Sciatic nerve (tissue), 2 donors: ENCODE measurements at places on chromosomes 6 and 20. TPM values are rescaled to one million over a fixed set of nuclear protein-coding genes. Genes with fewer than 3 reads are reported as not detected.
A peak's percentile ranks its signal among the peaks of the same experiment; 100 is the strongest.

- no peak for DNase-seq
Observed at GRCh38 chr6:81613606-81614005, 138.9 kb downstream of the TENT5A start.

GRCh38 chr20:48612335-48612734 is 215.5 kb downstream of the PREX1 start:
- no peak for DNase-seq

DNA sequence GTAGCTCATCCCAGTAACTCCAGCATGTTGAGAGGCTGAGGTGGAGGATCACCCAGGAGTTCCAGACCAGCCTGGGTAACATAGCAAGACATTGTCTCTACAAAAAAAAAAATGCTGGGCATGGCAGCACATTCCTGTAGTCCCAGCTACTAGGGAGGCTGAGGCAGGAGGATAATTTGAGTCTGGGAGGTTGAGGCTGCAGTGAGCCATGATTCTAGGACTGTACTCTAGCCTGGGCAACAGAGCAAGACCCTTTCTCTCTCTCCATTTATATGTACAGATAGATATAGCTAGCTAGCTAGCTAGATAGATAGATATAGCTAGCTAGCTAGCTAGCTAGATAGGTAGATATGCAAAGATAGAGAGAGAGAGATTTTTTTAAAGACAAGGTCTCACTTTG is 20.4 kb downstream of the ILRUN start:
- DNase-seq, result no peak

The MOXD1 gene
- 14.2 TPM for total RNA-seq

The COL10A1 gene
- total RNA-seq, result 0.09 TPM

The TTLL9 gene
- 7.1 TPM for total RNA-seq

- DNase-seq, result no peak
Observed at GRCh38 chr6:168413856-168414255, 27.1 kb upstream of the SMOC2 start.

DNA sequence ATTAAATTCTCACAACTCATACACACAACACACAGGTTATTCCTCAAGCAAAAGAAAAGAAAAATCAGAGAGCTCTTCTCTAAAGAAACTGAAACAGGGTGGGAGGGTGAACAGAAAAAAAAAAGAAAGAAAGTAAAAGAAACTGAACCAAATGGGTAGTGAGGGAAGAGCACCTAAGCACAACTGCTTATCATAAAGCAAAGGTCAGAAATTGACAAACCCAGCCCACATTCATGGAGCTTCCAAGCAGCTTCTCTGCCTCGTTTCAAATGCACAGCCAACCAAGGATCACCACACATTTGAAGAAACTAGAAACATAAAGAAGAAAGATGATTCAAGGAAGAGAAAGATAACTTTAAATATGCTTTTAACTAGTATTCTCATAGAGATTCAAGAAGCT is 90.5 kb downstream of the RNGTT start:
- no peak for DNase-seq

DNA sequence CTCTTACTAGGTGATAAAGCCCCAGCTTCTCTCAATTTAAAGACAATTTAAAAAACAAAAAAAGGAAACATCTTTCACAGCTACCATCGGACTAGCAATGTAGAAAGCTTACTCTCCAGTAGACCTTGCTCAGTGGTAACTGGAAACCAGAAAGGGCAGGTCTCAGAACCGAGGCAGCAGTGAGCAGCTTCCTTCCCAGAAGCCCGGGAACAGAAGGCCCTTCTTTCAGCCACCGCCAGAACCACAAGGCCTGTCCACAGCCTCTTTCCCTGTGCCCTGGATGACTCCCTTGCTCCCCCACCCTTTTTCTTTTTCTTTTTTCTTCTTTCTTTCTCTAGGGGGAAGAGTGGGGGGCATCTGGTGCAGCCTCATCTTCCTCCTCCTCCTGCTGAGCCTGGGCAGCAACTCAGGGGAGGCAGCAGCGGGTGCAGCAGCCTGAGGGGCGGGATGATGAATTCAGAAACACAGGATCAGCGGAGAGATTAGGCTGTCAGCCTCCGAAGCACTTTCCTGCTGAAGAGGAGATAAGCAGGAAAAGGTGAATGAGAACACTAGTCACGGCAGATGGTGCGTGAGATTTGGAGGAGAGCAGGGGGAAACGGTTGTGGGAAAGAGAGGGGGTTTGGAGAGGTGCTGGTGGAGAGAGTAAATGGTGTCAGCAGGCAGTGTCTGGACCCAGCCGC is 158.5 kb downstream of the ID4 start:
- no peak for DNase-seq

The HLA-DMB gene
- 46.9 TPM for total RNA-seq

DNA sequence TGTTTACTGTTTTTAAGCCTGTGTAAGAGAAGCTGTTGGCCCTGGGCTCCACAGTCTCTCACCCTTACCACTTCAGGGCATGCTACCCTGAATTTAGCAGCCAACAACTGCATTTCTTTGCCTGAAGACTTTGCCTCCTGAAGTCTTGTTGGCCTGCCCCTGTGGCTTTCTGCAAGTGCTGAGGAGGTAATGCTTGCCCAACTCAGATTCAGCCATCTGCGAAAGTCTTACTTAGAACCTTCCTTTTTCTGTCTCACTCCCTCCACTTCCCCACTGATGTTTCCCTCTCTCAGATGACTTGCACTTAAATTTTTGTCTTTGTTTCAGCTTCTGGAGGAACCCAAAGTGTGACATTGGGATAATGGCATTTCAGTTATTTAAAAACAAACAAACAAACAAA is 11.8 kb upstream of the IBTK start:
- DNase-seq, result no peak

The GJA10 gene
- not detected for total RNA-seq

- no peak for DNase-seq
Observed at GRCh38 chr6:148800536-148800935, 53.7 kb downstream of the UST start.

DNA sequence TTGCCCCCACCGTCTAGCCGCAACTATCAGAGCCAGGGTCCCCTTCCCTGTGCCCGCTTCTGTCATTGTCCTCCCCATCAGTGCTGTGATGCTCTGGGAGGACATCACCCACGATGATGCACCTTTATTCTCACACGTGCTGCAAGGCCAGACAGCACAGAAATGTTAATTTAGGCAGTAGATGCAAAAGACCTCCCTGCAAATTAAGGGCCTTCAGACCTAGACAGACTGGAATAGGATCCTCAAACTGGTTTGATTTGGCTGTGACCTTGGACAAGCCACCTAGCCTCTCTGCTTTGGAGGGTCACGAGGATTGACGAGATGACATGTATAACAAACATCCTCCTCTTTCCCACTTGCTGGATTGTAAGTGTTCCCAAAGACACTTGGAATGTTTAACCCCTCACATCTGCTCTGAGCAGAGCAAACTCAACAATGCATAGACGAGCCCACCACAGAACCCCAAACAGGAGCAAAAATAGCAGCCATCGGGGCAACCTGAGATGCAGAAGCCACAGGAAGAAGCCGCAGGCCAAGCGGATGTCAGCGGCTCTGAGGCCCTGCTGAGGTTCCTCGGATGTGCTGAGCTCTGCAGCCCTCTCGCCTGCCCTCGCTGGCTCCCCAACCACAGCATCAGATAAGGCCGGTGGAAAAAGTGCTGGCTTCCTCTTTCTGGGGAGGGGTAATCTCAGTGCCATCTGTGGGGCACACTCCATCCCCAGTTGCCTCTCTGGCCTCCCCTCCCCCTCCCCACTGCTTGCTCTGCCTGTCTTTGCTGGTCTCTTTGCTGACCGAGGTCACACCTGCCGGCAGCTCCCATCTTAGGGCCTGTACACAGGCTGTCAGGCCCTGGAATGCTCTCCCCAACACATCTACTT is 35.3 kb downstream of the TOX2 start:
- DNase-seq, result no peak

The NFATC2 gene
- total RNA-seq, result 11.0 TPM

DNA sequence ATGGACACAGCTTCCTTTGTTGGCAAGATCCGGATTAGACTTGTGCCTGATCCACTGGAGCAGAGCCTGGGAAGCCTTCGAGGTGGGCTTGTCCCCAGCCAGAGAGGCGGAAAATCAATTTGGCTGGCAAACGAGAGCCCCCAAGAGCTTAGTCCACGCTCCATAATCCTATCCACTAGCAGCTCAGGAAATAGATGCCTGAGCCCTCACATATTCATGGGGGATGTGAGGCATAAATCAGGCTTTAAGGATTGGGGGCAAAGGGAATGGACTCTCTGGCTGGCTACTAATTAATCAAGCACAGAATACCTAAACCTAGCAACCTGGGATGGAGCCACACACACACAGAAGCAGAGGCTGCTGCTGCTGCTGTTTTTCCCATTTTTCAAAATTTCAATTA is 137.9 kb downstream of the PKHD1 start:
- DNase-seq, result no peak

GRCh38 chr6:24568683-24569082 is 73.9 kb downstream of the ALDH5A1 start:
- DNase-seq, result no peak

GRCh38 chr6:166023273-166023989 is 144.2 kb downstream of the TBXT start:
- DNase-seq, result no peak

GRCh38 chr6:92292067-92292466 is 1127.3 kb downstream of the EPHA7 start:
- no peak for DNase-seq

- DNase-seq, result peak; percentile 77
Observed at GRCh38 chr6:3228046-3228671, 706 bp upstream of the TUBB2B start.

DNA sequence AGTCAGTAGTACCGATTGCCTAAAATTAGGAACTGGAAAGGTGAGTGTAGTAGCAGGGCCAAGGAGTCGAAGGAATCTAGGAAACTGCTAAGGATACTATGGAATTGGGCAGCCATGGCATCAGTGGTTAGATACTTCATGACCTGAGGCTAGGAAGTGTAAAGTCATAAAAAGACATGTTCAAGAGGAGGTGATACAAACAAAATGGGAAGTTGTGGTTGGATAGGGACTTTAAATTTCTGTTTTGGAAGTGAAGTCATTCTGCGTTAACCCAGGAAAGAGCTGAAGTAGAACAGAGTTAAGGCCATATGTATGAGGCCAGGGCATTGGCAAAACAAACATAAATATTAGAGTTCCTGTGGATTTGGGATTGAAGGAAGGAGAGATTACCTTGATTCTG is 88.6 kb upstream of the TMEM181 start:
- DNase-seq, result no peak

The HAO1 gene
- total RNA-seq, result not detected

DNA sequence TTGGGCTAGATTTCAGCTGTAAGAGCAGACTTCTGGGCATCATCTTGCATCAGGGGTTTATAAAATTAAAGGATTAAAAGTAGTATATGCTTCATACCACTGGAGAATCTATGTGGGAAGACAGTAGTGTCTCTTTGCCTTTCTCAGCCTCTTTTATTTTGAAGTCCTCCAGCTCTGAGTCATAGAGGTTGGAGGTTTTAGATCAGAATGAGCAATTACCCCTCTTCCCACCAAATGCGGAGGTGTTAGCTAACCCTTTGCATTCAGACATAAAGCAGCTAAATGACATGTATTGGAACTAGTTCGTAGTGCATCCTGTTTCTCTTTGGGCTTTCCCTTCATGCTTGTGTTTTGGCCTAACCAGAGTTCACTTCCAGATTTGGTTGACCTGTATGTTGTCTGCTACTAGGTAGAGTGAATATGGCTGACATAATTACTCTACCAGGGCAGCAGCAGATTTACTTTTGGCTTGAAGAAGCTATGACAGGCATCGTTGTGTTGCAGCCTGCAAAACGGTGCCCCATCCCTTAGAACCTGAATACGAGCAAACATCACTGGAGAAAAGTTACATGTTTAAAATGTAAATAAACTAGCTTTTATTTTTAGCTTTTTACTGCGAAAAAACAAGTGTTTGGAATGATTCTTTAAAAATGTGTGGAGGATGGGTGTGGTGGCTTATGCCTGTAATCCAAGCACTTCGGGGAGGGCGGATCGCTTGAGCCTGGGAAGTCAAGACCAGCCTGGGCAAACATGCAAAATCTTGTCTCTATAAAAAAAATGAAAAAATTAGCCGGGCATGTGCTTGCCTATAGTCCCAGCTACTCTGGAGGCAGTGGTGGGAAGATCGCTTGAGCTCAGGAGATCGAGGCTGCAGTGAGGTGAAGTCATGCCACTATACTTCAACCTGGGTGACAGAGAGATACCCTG is 82.2 kb downstream of the MYO6 start:
- DNase-seq, result no peak

- DNase-seq, result no peak
Observed at GRCh38 chr6:29709188-29709587, 14.0 kb upstream of the HLA-F start.

- no peak for DNase-seq
Observed at GRCh38 chr20:49288784-49289696, 11.2 kb upstream of the ZNFX1 start.

DNA sequence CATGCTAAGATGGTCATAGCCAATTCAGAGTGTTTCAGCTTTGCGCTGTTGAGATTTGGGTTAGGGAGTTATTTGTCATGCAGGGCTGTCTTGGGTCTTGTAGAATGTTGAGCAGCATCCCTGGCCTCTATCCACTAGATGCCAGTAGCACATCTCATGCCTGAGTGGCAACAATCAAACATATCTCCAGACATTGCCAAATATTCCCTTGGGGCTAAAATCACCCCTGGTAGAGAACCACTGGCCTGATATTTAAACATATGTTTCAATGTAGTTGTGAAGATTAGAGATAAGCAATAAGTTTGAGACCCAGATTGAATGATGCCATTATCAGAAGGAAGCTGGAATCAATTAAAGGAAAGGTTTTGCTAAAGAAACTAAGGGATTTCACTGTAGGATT is 463.3 kb downstream of the DOK5 start:
- no peak for DNase-seq

DNA sequence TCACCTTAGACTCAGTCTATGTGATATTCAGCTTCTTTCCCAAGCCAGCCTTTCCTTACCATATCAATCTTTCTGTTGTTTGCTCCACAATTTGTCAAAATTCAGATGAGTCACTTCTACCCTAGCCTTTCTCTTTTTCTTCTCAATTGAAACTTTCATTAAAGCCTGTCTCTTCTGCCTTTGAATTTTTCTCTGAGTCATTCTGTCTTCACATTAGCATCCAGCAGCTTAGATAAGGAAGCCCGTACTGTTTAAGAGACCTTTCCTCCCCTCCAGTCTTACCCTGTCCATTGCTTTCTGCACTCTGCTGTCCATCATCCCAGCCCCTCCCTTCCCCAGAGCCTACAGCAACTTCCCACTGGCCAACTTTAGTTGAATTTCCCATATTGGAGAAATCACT is 34.9 kb upstream of the RALGAPA2 start:
- DNase-seq, result no peak

GRCh38 chr6:43895656-43896328 is 125.8 kb downstream of the VEGFA start:
- no peak for DNase-seq

DNA sequence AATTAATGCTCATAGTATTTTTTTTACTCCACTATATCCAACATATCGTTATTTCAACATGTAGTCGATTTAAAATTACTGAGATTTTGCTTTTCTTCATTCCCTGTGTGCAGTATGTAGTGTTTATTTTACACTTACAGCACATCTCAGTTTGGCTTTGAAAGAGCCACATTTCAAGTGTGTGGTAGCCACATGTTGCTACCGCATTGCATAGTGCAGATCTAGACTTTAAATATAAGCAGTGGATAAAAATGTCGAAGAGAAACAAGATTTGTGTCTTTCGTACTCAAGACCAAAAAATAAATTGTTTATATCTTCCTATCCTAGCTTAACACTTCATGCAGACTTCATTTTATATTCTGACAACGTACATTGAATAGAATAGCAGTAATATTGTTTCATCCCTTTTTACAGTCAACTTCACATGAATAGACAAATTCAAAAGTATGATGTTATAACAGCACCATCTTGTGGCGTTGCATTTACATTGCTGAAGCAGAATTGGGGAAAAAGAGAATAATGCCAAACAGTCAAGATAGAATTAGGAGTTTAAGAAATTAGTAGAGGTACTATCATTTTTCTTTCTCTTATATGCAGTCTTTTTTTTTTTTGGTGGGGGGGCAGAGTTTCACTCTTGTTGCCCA is 29.9 kb downstream of the FBXO5 start:
- DNase-seq, result no peak
